GM12878 (cell line): ENCODE measurements at places on chromosomes 1 and 21. TPM values are rescaled to one million over a fixed set of nuclear protein-coding genes. Genes with fewer than 3 reads are reported as not detected.

- H3K4me3 ChIP-seq = no peak overlapping the region
- H3K4me1 ChIP-seq = no peaks in the 10 kb centered on the region
- H3K27me3 ChIP-seq = no peaks in the 10 kb centered on the region; the same call in 1 of the 2 replicates
- no peak overlapping the region for H3K27ac ChIP-seq
- H3K36me3 ChIP-seq = no peaks in the 10 kb centered on the region
- DNase-seq = no peak
Observed at GRCh38 chr1:208980605-208981004, 602.9 kb upstream of the CAMK1G start.

DNA sequence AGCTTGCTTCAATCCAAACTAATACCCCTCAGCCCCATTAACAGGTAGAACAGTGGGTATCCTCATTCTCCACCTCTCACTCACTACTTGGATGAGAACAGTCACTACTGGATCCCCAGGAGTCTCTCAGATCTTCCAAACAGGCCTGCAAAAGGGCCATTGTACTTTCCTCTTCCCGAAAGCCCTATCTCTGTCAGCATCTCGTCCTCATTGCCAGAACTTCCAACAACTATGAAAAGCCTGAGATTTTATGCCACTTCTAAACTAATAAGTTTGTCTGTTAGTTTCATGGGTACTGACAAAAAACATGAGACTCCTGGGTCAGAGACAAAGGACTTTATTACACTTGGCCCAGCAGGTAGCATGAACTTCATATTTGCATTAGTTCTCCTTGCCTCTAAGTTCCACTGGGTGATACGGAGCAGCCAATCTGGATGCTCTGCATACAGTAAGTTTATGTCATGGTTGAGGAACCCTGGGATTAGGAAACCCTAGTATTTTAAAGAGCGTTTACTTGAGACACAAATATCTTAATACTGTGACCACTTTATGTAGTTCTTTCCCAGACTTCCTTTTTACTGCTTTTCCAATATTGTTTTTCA, 38.1 kb downstream of the VANGL2 start:
- peak overlapping the region; percentile 86 for H3K27ac ChIP-seq
- peak overlapping the region; percentile 11; the same call in 1 of the 2 replicates for H3K4me3 ChIP-seq
- no peak for DNase-seq
- H3K36me3 ChIP-seq = no peaks in the 10 kb centered on the region
- H3K27me3 ChIP-seq = no peaks in the 10 kb centered on the region

DNA sequence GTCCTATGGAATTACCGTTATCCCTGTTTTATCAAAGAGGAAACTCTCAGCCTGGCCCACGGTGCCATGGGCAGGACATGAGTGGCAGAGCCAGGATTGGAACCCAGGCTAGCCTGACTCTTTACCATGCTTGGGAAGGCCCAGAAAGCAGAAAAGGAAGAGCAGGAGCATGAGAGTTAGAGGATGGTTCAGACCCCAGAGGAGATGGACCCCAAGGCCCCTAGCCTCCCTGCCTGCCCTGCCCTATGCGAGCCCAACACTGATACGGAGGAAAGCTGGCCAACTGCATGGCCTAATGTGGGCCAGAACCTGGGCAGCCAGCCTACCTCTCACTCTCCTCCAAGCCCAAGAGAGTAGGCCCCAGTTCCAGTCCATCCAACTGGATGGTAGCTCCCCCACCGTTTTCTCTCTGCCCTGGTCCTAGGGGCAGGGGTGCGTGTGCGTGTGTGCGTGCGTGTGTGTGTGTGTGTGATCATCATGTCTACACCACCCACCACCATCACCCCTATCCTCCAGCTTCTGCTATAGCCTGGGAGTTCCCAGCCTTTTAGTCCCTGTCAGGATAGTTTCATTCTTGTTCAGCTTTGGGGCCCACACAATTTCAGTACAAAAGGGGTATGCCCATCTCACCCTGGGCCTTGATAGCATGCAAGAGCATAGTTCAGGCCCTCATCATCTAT, 15.4 kb upstream of the MEX3A start:
- peak overlapping the region; percentile 79 for H3K27ac ChIP-seq
- peak; percentile 56 for DNase-seq
- no peak overlapping the region for H3K4me3 ChIP-seq

GRCh38 chr1:181352695-181353094, 130.6 kb upstream of the CACNA1E start:
- no peaks in the 10 kb centered on the region for H3K4me1 ChIP-seq
- no peaks in the 10 kb centered on the region for H3K36me3 ChIP-seq
- H3K27ac ChIP-seq = no peak overlapping the region
- DNase-seq = no peak
- 0 out of 2 replicates have a peak, but pooled peaks cover under 1% of the 10 kb centered on the region for H3K27me3 ChIP-seq
- H3K4me3 ChIP-seq = no peak overlapping the region

- no peak for DNase-seq
- no peaks in the 10 kb centered on the region for H3K27me3 ChIP-seq
- no peaks in the 10 kb centered on the region for H3K36me3 ChIP-seq
- no peak overlapping the region for H3K27ac ChIP-seq
Observed at GRCh38 chr1:84060781-84061180, 61.8 kb upstream of the TTLL7 start.

- H3K4me3 ChIP-seq = peak overlapping the region; percentile 95
- H3K36me3 ChIP-seq = peaks cover 17% of the 10 kb centered on the region; the same call in 1 of the 2 replicates
- no peak for DNase-seq
- peaks cover 49% of the 10 kb centered on the region for H3K4me1 ChIP-seq
- H3K27ac ChIP-seq = peak overlapping the region; percentile 98
- no peaks in the 10 kb centered on the region for H3K27me3 ChIP-seq
Observed at GRCh38 chr1:206557636-206558473, 50.5 kb downstream of the RASSF5 start.

DNA sequence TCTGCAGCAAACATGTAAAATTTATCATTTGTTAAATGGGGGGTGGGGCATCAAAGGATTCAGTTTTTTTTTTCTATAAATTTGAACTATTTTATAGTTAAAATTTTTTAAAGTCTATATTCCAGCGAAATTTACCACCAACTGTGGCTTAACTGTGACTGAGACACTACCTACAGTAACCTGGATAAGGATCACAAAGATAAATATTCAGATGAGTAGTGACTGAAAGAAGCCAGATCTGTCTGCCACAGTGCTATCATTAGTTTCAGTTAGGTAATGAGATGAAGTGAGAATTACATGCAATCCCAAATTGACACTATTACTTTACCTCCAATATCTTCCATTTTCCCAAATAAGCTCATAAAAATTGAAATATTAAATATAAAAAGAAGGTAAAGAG, 5.4 kb downstream of the SPATA6 start:
- H3K27ac ChIP-seq = no peak overlapping the region
- no peak for DNase-seq
- H3K27me3 ChIP-seq = no peaks in the 10 kb centered on the region
- H3K4me1 ChIP-seq = no peaks in the 10 kb centered on the region
- no peaks in the 10 kb centered on the region for H3K36me3 ChIP-seq

- no peak for DNase-seq
- no peaks in the 10 kb centered on the region for H3K4me1 ChIP-seq
- no peak overlapping the region for H3K27ac ChIP-seq
- no peak overlapping the region for H3K4me3 ChIP-seq
- no peaks in the 10 kb centered on the region for H3K36me3 ChIP-seq
- H3K27me3 ChIP-seq = peaks cover 3% of the 10 kb centered on the region; the same call in 1 of the 2 replicates
Observed at GRCh38 chr21:32415451-32416398, 3.2 kb downstream of the EVA1C start.

- H3K4me1 ChIP-seq = peaks cover 16% of the 10 kb centered on the region
- H3K27ac ChIP-seq = peak overlapping the region; percentile 32; the same call in 1 of the 2 replicates
- no peaks in the 10 kb centered on the region for H3K27me3 ChIP-seq
- DNase-seq = no peak
- no peak overlapping the region for H3K4me3 ChIP-seq
Observed at GRCh38 chr1:10236405-10237156, 26.2 kb downstream of the KIF1B start.

DNA sequence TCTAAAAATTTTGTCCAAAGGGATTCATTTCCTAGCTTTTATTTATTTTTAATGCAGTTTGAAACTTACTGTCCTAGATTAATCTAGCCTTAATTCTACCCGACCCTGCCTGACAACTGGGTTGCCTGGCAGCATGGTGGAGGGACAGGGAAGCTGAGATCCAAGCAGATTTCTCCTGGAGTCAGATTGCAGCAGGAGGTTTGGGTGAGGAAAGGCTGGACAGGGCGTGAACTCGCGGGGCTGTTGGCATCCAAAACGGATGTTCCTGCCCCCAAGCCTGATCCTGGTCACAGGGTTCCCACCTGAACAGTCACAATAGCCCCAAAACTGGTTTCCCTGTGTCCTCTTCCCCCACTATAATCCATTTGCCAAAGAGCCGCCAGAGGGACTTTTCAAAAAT, 23.2 kb downstream of the TCEA3 start:
- DNase-seq = no peak
- H3K4me3 ChIP-seq = no peak overlapping the region
- no peak overlapping the region for H3K27ac ChIP-seq
- no peaks in the 10 kb centered on the region for H3K27me3 ChIP-seq
- no peaks in the 10 kb centered on the region for H3K36me3 ChIP-seq

RSPO1 gene
- polyA plus RNA-seq = not detected in 2 replicates

SEMA6C gene
- 0.04 and 0.13 TPM in 2 replicates for polyA plus RNA-seq

NPL gene
- 9.1 and 10.3 TPM in 2 replicates for polyA plus RNA-seq
